Right cardiac atrium (tissue), 5 donors: ENCODE measurements at places on chromosomes 2 and 18. TPM values are rescaled to one million over a fixed set of nuclear protein-coding genes. Genes with fewer than 3 reads are reported as not detected.
A peak's percentile ranks its signal among the peaks of the same experiment; 100 is the strongest.

- no peak for DNase-seq
Observed at GRCh38 chr2:173216668-173217067, 138.0 kb upstream of the CDCA7 start.

- DNase-seq = no peak
Observed at GRCh38 chr2:188984065-188984491, 9.9 kb downstream of the COL3A1 start.

GRCh38 chr2:213086050-213086449, 65.4 kb downstream of the IKZF2 start:
- no peak for DNase-seq

- peak; percentile 16 for DNase-seq
Observed at GRCh38 chr2:127645395-127646291, at the start of gene GPR17. TSS of gene GPR17 (plus strand) at chr2:127646153. CDS start at chr2:127650736, 4,583 bp downstream.

DNA sequence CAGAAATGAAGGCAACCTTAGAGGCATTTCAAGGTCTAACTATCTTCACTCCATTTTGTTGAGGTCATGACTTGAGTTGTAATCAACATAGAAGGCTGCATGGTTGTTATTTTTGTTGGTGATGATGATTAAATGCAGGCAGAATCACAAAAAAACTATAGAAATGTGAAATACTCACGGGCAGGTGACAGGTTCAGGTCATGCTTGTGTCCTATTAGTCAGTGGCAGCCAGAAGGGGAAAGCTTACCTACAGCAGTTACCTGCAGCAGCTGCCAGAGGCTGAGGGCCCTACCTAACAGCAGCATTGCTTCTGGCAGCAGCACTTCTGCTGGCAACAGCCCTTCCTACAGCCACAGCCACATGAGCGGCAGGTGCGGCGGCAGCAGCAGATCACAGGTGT, 394 bp downstream of the SCYGR3 start:
- DNase-seq = no peak

The SLC9A2 gene
- 0.12 TPM for total RNA-seq
